SW 1271 (cell line): ENCODE measurements at places on chromosomes 7 and 10.

DNA sequence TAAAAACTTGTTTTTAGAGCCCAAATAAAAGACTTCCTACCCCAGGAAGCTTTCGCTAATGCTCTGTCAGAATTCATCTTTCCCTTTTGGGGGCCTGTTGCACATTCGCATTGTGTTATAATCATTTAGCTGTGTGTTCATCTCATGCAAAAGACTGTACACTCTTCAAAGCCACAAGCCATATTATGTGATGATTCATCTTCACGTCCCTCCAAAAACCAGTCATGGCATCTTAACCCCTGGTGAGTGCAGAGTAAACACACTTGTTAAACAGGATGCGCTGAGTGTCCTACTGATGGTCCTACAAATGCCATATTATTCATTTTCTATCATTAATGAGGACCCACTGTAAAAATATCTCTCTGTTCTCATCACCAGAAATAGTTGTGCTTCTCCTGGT is 235.4 kb downstream of the KIAA1217 start:
- no peak for DNase-seq

DNA sequence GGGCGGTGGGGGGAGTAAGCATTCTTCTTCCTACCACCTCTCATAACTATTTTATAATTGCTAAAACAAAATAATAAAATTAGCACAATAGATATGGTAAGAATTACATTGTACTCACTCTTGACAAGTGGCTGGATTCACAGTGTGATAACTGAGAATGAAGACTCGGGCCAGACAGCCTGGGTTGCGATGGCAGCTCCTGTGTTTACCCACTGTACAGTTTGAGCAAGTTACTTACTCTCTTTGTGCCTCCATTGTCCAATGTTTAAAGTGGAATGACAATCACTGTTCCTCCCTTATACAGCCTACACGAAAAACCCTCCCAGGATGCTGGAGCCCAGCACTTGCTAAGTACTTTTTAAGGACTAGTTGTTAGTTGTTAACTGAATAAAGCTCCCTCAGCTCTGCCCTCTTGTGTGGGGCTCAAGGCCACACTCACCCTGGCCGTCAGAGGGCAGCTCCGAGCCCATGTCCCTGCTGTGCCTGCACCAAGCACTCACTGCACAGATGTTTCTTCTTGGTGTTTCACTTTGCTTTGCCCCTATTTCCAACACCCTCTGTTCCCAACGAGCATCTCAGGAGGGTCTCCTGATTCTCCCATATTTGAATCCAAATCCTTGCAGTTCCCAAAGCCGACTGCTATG is 56.4 kb upstream of the NPS start:
- DNase-seq = no peak

GRCh38 chr10:14545827-14546226 is 215.1 kb upstream of the FRMD4A start:
- DNase-seq = no peak

GRCh38 chr7:152862856-152863255 is 103.3 kb downstream of the ACTR3B start:
- DNase-seq = no peak

DNA sequence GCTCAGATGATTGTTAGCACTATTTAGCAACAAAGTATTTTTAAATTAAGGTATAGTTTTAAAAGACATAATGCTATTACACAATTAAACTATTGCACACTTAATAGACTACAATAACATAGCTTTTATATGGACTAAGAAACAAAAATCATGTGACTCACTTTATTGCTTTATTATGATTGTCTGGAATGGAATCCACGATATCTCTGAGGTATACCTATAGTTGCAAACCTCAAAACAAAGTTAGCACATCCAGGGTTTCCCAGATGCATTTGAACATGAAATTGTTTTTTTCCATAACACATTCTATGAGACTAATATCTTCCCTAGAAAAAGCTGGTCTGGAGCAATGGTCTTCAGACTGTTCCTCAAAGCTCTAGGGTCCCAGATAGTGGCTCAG is 18.3 kb upstream of the RPEL1 start:
- no peak for DNase-seq

DNA sequence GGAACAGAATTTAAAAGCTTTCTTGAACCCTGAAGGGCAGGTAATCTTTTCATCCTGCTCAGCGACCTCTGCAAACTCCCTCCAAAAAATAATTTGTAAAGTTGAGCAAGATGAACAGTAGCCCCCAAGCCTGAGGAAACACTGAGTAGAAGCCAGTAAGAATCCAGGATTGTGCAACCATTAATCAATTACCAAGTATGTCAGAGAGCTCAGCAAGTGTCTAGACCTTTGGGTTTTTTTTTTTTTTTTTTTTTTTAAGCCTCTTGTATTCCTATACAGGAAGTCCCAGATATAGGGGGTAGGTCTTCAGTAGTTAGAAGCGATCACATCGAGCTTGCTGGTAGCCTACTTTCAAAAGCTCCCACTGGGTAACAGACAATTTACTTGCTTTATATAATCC is 155.2 kb downstream of the DGKI start:
- no peak for DNase-seq

GRCh38 chr10:3693022-3693697 is 91.8 kb downstream of the KLF6 start:
- DNase-seq = no peak

GRCh38 chr7:111982804-111983203 is 223.4 kb downstream of the DOCK4 start:
- DNase-seq = no peak

DNA sequence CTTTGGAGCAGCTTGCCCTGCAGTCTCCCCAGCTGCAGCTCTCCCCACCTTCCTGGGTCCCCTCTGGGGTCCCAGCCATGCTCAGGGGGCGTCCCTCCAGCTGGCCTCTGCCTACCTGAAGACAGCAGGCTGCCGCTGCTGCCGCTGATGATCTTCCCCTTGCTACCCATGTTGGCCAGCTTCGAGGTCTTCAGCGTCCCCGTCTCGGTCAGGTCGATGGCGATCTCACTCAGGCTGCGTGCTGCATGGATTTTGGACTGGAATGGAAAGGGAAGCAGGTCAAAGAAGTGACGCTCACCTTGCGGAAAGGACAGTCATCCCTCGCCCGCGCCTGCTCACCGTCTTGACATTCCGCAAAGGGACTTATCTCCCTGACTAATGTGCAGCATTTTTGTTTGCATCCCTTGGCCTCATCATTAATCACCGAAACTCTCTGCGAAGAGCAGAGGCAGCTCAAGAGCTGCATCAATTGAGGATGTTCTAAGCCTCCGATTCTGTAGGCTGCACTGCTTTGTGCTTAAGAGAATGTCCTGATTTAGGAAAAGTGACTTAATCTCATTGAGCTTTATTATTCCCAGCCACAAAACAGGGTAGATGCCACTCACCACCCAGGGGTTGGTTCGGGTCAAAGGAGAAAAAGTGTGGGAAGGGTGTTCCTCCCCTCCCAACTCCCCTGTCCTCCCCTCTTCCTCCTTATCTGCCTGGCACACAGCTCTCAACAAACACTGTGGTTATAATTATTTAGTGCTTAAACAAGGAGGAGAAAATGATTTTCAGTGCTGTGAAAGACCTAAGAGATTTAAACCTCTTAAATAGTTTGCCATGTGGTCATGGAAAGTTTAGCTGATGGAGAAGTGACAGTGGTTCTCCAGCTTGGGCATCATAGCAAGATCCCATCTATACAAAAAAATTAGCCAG is 107.3 kb downstream of the PRPF18 start:
- DNase-seq = no peak

DNA sequence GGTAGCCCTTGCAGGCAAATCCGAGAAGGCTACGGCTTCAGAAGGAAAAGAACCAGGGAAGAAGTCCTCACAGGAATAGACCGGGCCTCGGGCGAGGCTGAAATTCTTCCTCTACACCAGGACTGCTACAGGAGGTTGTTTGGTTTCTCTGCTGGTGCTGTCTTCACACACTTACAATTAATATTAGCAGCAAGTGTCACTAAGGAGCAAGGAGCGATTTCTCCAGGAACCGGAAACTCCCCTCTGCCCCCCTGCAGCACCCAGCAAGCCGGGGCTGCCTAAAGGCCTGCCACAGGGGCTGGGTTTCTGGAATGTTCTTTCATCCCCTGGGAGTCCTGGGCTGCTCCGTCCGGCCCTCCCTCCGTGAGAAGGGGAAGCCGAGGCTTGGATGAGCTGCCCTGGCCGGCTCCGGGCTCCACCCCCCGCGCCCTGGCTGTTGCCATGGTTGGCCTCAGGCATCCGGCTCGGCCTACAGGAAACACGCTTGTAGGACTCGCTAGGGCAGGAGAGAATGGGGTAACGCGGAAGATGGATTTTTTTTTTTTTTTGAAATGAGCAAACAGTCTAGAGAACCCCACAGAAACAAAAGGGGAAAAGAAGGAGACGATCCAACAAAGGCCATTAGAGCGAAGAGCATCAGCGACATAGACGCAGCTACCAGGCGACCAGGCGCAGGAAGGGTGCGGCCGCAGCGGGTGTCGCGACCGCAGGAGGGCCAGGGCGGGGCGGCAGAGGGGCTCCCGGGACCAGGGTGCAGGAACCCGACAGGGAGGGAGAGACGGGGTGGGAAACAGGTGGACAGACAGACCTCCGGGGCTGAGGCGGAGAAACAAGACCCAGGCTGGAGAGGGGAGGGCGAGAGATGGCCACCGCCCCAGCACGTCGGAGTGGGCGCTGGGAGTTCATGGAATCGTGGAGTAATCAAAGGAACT is 33.0 kb downstream of the EN2 start:
- no peak for DNase-seq

- no peak for DNase-seq
Measured at GRCh38 chr7:140494867-140495266, 15.6 kb upstream of the MKRN1 start.

- no peak for DNase-seq
Measured at GRCh38 chr10:3469639-3470020, 297.0 kb upstream of the PITRM1 start.

- no peak for DNase-seq
Measured at GRCh38 chr10:70905071-70906021, 17.0 kb upstream of the PCBD1 start.

DNA sequence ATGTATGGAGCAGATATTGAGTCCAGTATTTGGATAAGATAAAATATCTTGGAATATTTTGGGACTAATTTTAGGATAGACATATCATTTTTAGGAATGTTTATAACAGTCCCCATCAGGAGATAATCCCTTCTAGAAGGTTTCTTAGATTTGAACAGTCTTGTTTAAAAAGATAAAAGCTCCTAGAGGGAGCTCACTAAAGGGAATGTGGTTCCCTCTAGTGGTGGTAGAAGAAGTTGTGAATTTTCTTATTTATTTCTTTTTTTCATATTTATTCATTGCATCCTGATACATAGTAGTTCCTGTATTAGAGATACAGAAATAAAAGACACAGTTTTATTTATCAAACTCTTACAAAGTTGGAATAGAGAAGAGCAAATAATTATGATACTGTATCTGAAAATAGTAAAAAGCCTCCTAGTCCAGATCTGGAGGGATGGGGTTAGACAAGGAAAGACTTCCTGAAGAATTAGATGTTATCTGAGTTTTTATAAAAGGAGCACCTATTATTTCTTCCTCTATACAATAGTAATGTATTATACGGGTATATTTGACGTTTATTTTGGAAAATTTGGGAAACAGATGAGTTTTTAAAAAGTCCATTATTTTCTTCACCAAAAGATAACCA is 24.5 kb upstream of the KLF14 start:
- DNase-seq = peak; percentile 59

- no peak for DNase-seq
Measured at GRCh38 chr7:158657189-158657746, 47.3 kb downstream of the NCAPG2 start.

DNA sequence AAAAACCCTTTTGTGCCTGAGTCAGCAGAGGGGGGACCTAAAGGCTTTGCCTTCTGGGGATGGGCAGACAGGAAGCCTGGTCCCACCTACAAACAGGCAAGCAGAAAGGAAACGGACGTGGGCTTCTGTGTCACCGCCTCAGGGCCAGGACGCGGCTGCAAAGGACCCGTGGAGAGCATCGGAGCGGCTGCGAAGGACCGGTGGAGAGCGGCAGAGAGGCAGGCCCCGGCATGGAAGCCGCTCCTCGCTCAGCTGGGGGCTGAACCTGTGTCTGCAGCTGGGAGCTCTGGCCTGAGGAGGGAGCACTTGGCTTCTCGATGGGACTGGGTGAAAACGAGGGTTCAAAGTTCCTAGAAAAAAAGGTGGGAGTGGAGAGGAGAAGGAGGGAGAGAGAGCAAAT is 125.4 kb upstream of the PPP2R2D start:
- no peak for DNase-seq

GRCh38 chr10:1535301-1535965 is 201.9 kb downstream of the ADARB2 start:
- DNase-seq = no peak

GRCh38 chr7:70614237-70615045 is 517.5 kb upstream of the GALNT17 start:
- DNase-seq = no peak

- DNase-seq = no peak
Measured at GRCh38 chr7:136179851-136180721, 202.9 kb upstream of the MTPN start.

GRCh38 chr10:53088961-53089360 is 316.4 kb upstream of the MBL2 start:
- DNase-seq = no peak

- no peak for DNase-seq
Measured at GRCh38 chr10:128687408-128687807, 561.2 kb upstream of the MKI67 start.

GRCh38 chr7:27367933-27368549 is 125.4 kb downstream of the EVX1 start:
- DNase-seq = no peak

DNA sequence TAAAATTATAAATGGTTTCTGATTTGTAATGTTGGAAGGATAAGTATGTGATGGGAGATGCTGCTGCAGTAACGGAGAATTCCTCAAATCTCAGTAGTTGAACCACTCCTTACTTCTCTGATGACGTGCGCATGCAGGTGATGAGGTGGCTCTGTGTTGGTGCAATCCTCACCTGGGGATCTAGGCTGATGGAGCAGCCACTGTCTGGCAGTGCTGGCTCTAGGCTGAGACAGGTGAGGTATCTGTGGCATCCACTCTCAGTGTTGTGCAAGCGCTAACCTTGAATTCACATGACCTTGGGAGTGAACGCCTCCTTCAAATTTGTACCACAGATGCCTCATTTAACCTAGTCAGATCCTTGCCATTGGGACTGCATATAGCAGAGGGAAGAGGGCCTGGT is 35.0 kb downstream of the LHFPL3 start:
- no peak for DNase-seq

DNA sequence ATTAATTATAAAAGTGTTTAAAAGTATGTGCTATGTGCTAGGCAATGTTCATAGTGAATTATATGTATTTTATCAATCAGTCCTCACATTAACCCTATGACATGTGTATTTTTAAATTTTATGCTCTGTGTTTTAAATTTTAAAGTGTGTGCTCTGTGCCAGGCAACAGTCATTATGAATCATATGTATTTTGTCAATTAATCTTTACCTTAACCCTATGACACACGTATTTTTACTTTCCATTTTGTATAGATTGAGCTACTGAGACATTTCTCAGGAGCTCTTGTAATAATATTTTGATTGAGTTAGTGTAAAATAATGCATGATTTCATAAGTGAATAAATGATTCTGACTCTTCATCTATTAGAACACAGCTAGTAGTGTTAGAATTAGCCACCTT is 117.8 kb downstream of the THSD7A start:
- no peak for DNase-seq

DNA sequence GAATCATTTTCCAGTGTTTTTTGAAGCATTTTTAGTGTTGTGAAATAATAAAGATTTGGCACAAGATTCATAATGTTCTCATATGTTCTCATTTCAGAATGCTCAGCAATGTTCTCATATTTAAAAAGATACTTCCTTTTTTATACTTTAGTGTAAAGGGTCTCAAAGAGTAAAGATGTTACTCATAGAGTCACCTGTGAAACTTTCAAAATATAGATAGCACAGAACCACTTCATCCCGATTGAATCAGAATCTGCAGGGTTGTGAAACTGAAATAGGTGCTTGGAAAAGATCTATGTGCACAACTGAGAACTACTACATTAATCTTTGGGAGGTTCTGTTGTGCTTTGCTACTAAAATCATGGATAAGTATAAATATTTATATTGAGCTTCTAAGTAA is 144.7 kb downstream of the MDFIC start:
- DNase-seq = no peak
